Amniotic stem cell (primary cell): ENCODE measurements at places on chromosomes 3 and 15.

- DNase-seq, result no peak
Observed at GRCh38 chr3:72269475-72269874, 484.5 kb upstream of the PROK2 start.

DNA sequence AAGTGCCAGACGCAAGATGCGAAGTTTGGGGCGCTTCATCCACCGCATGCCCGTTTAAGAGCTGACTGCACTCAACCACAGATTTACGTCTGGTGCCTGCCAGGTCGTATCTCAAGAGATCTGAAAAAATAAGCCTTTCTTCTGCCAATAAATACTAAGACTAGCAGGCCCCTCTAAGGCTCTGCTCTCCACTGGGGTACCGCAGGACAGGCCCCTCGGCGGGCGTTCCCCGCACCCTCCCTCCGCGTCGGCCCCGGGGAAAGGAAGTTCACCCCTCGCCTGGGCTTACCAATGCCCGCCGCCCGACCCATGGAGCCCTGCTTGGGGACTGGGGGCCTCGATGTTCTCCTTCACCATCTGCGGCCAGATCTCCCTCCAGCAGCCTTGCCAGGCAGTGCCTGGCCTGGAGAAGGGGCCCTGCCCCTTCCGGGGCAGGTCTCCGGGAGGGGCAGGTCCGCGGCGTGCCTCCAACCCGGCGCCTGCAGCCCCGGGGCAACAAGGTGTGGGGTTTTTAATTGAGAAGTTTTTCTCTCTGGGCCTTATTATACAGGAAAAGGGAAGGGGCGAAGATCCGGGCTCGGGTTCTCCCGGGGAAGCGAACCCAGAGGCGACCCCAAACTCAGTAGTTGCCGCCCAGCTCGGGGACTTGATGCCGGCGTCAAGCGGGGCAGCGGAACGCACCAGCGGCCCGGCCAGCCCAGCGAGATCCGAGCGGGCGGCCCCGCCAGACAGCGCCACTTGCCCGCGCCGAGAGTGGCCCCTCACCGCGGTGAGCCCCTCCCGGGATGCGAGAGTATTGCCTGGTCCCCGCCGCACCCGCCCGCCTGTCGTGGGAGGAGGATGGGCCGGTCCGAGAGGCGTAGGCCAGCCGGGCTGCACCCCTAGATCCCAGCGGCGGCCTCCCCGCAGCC, 735 bp downstream of the GOLGA8B start:
- DNase-seq, result no peak

DNA sequence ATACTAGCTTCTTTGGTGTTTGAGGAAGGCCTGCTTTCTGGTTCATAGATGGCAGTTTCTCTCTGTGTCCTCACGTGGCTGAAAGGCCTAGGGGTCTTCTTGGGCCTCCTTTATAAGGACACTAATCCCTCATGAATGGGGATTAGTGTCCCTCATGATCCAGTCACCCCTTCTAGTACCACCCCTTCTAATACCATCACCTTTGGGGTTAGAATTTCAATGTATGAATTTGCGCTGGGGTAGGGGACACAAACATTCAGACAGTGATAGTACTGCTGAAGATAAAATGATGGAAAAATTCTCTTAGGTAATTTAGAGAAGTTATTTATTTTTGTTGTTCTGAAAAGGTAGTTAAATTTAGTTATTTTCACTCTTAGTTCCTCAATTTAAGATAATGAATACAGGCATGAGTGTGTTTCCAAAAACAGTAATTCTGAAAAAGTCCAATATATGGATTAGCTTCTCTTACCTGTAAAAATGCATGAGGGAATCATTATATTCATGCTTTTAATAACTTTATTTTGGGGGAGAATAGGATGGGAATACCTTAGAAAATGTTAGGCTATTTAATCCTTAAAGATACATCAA, 103.6 kb downstream of the FNDC3B start:
- DNase-seq, result no peak

GRCh38 chr3:23376516-23377248, 173.6 kb downstream of the UBE2E2 start:
- no peak for DNase-seq

- no peak for DNase-seq
Observed at GRCh38 chr3:160280836-160281235, 55.6 kb downstream of the C3orf80 start.

DNA sequence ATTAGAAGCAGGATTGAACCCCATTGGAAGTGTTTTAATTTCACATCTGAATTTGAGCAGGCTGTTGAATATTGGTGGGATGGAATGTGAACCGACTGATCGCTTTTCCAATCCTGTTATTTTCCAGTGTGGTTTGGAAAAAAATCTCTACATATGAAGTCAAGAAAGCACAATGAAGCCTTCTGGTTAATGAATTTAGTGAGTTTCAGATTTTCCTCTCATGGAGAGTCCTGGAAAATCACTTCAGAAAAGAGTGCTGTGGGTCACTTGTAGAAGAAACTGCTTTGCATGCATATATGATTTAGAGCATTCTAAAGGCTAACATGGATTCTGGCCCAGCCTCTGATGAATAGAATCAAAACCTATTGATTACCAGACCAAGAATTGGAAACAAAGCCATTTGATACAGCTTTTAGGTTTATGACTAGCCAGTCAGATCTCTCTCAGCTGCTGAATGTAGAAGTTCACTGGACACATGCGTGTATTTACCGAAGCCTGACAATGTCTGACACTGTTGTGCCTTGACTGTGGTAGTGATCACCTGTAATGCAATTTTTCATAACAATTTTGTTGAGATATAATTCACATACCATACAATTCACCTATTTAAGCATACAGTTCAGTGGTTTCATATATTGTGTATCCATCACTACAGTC, 121.9 kb downstream of the FNDC3B start:
- DNase-seq, result no peak

GRCh38 chr3:122012821-122013220, 9.2 kb downstream of the ILDR1 start:
- DNase-seq, result no peak

GRCh38 chr3:50205413-50206276, 574 bp downstream of the SLC38A3 start:
- DNase-seq, result no peak

DNA sequence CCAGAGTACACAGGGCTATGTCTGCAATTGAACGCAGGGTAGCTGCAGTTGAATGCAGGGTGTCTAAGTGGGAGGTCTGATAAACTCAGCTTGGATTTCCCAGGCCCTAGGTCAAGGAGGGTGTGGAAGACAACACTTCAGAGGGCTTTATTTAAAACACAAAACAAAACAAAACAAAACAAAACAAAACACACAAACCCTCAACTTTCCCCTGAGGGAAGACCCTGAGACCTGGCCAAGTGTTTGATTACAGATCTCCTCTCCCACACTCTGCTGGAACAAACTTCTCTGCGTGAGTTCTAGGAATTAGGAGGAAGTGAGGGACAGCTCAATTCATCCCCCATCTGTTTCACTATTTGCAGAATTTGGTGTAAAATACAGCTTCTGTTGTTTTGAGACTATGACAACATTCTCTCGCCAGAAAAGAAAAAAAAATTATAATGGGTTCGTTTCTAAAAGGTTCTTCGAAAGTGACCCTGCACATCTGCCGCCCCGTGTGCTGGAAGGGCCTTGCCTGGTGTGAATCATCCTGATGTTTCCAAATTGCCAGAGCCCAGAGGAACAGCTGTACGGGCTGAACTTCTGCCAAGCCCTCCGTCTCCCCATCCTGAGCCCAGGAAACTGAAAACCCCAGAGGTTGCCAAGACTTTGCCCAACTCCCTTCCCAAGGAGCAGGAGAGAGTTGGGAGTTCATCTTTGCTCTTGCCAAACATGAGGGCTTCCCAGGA, 73.3 kb upstream of the RAD18 start:
- no peak for DNase-seq

GRCh38 chr3:166422556-166422955, 585.3 kb upstream of the BCHE start:
- DNase-seq, result no peak

DNA sequence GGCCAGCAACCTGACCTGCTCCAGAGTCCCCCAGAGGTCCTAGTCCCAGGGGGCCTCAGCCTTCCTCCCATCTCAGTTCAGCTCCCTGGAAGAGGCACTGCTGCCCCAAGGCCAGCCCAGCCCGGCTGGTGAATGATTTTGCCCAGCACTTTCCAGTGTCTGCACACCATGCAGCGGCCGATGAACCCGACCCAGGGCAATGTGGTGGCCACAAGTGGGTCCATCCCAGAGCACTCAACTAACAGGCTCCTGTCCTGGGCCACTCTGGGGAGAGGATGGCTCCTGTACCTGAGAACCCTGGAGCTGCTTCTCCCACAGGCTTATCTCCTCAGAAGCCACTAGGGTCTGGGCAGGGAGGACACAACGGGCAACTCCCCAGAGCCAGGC, 39.2 kb downstream of the PTPN23 start:
- no peak for DNase-seq

DNA sequence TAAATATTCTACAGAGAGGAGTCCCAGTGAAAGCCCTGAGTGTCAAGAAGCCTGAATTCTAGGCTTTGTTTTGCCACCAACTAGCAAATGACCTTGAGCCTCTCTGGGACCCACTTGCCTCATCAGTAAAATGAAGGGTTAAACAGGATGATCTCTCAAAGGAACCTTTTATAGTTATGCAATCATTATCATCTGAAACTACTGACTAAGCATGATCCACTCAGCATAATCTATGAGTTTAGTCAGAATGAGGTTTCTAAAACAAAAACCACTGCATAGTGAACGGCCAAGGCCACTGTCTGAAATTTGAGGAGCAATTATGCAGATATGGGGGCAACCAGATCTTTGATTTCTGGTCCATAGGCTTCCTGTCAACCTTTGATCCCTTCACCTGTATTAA, 319.0 kb downstream of the MECOM start:
- DNase-seq, result no peak

- DNase-seq, result peak; percentile 54
Observed at GRCh38 chr3:151439652-151440125, 21.2 kb downstream of the IGSF10 start.

DNA sequence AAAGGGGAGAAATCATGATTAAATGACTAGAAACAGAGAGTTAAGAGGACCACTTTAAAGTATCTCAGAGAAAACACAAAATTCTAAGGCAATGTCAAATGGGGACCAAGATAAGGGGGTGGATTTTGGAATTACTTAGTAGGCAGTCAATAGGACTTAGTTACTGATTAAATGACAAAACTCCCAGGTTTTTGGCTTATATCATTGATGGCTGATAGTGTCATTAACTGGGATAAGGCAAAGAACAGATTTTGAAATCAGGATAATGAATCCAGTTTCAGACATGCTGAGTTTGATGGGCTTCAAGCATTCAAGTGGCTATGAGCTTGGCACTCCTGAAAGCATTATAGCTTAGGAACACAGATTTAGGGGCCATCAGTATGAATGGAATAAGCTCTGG, 53.9 kb downstream of the TOP2B start:
- DNase-seq, result no peak

DNA sequence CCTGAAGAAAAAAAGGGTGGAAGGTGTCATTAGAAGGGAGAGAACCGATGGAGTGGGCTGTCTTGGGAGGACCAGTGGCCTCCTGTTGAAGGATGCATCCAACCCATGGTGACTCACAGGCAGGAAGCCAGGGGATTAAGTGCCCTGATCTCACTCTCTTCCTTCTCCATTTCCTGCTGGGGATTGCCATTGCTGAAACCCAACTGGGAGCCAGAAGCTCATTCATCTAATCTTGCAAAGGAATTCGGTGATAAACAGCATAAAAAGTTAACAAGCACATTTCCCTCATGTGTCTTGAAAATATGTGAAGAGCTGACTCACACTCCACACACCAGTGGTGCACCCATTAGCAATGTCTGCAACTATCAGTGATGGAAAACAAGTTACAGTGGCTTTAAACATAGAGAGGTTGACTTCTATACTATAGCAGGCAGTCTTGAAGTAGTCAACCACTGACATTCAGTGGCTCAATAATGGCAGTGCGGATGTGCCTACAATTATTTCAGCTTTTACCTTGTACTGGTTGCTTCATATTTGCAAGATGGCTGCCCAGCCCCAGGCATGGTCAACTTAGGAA, 12.8 kb upstream of the CSRNP1 start:
- DNase-seq, result peak; percentile 68

DNA sequence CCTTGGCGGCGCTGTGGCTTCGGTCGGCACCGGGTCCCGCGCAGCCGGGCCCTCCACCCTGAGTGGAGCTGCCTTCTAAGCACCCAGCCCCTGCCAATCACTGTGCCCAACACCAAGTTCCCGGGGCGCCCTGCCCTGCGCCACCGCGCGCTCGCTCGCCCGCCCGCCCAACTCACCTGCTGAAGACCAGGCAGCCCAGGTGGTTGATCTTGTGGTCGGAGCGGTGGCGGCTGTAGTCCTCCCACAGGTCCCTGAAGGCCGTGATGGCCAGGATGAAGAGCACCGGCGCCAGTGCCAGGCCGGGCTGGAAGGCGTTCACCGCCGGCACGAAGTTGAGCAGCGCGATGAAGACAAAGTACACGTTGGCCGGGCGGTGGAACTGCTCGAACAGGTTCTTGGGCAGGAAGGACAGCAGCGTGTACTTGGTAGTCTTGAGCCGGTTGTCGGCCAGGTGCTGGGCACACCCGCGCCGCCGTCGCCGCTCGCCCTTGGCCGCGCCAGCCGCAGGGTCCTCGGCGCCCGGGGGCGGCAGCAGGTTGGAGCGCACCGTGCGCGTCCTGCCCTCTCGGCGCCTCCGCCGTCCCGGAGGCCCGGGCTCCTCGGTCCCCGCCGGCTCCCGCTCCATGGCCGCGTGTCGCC, 536 bp downstream of the ATP10A start:
- DNase-seq, result no peak

GRCh38 chr3:31235062-31235700, 297.5 kb upstream of the STT3B start:
- DNase-seq, result no peak

DNA sequence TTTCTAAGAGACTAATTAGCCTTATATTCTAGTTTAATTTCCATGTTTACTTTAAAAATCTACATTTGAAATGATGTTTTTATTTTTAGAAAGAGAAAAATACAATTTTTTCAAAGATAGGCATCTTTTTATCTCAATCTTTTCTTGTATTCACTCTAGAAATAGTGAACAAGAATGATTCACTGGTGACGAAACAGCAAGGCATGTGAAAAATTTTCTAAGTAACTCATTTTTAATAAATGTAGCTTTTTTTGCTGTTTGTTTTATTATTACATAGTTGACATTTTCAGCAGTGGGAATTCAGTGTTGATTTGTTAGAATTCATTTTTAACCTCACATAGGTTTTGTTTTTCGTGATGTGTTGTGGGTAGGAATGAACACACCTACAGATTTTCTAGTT, 1226.4 kb downstream of the NSUN3 start:
- DNase-seq, result peak; percentile 54

- no peak for DNase-seq
Observed at GRCh38 chr3:146196789-146197188, 35.8 kb upstream of the PLOD2 start.

GRCh38 chr3:8891774-8892173, 71.5 kb downstream of the RAD18 start:
- no peak for DNase-seq

- DNase-seq, result no peak
Observed at GRCh38 chr3:187450431-187451190, 82.4 kb downstream of the RTP4 start.

GRCh38 chr3:38479431-38480092, 16.6 kb upstream of the EXOG start:
- DNase-seq, result no peak
